ENCODE measurements at places on chromosomes 1 and 21.

GRCh38 chr1:149962039-149962647, 25.5 kb upstream of the MTMR11 start:
- peak; percentile 87 for DNase-seq

DNA sequence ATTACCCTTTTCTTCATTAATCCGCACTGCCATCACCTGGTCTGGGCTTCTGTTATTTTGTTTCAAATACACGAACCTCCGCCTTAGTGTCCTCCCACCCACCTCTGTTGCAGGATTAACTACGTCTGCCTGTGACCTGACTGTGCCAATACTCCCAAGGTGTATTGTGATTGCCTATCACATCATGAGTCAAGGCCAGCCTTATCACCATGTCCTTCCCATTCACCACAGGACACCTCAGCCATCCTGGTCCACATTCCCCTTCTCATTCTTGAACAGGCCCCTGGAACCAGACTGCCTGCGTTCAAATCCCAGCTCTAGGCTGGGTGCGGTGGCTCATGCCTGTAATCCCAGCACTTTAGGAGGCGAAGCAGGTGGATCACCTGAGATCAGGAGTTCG, 14.4 kb downstream of the F11R start:
- no peak for DNase-seq

- DNase-seq, result no peak
Measured at GRCh38 chr1:203778146-203778545, 13.2 kb downstream of the LAX1 start.

DNA sequence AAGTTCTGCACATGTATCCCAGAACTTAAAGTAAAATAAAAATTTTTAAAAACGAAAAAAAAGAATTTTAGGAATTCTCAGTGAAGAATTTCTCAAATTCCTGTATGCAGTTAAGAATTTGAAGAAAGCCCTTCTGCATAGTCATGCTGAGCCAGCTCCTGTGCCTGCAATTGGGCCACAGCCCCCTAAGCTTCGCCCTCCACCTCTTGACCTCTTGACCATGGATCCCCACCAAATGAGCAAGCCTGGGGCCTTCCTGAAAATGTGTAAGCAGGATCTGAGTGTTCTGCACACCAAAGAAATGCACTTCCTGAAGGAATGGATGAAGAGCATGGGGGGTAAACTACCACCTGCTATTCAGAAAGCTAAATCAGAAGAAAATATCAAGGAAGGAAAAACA, 52.0 kb downstream of the NBPF6 start:
- DNase-seq, result peak; percentile 6

- DNase-seq, result no peak
Measured at GRCh38 chr1:27356619-27357280, 10.0 kb downstream of the MAP3K6 start.

DNA sequence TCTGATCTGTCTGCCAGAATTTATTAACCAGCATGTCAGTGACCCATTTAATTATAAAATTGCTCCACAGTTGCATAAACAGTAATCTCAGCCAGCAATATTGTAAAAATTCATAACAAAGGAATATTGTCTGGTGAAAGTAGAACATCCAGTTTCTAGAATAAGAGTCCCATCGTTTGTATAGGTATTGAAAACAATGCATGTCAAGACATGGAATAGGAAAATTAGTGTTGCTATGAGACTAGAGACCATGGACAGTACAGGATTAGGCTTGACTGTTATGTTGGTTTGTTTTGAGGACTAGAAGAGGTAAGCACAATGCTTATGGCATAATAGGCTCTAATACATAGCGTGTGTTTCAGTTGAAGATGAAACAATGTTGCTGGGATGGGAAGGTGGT, 37.1 kb downstream of the ATF6 start:
- no peak for DNase-seq

- no peak for DNase-seq
Measured at GRCh38 chr1:234864116-234864515, 254.1 kb upstream of the IRF2BP2 start.

Measured in AG10803 (cell line).